Activated CD4-positive, alpha-beta T cell treated with anti-CD3 and anti-CD28 coated beads for 24 hours (primary cell): ENCODE measurements at places on chromosomes 16 and 17.

DNA sequence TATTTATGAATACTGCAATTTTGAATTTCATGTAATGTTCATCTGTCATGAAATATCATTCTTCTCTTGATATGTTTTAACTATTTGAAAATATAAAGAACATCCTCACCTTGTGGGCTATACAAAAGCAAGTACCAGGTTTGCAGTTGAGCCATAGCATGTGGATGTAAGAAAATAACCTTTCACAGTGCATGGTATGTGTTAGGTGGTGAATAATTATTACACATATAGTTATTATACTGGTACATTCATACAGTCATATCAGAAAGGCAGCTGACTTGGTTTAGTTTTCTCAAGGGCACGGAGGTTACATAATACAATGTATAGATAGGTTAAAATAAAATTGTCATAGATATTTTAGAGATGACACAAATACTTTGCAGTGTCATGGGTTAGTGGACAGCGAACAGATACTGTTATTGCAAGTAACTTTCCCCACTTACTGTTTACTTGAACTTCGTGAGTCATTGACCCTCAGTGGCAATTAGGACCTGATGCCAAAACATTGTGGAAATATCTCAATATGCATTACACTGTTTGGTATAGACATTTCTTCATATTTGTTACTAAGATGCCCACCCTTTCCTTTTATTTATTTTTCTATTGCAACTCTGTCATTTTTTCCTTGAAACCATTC, 445.4 kb upstream of the GOT2 start:
- DNase-seq: no peak

DNA sequence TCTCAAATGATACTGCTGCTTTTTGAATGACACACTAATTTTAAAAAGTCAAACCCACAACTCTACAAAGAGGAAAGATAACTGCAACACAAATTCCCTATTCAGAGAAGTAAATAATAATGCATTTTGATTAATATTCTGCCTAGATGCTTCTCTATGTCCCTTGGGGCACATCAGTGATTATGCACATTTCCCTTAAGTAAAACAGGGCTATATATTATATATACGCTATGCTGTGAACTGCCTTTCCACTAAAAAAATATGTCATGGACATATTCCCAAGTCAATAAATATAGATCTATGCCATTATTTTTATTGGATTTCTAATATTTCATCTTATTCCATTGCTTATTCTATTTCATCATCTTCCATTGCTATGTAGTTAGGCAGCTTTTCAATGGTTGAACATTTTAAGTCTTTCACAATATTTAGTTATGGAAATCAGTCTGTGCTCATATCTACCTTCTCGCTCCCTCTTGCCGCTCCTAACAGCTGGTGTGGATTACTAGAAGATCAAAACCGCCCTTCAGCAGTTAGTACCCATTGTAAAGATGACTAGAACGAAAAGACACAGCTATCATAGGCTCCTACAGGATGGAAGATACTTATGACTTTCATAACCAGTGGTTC, 468.2 kb upstream of the GOT2 start:
- DNase-seq: no peak

DNA sequence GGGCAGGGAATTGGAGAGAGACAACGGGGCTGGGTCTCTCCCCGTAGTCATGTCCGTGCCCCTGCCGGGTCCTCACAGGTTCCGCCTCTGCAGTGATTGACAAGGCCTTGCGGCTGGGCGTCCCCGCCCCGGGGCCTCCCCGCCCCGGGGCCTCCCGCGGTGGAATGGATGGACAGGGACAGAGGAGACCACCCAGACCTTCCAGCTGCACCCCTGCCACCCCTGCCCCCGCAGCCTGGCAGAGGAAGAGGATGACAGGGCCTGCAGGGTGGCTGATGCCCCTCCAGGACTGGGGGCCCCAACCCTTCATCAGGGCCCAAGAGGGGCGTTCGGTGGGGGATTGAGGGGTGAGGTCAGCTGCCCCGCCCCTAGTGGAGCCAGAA, 216.4 kb upstream of the CIBAR2 start:
- DNase-seq: no peak

DNA sequence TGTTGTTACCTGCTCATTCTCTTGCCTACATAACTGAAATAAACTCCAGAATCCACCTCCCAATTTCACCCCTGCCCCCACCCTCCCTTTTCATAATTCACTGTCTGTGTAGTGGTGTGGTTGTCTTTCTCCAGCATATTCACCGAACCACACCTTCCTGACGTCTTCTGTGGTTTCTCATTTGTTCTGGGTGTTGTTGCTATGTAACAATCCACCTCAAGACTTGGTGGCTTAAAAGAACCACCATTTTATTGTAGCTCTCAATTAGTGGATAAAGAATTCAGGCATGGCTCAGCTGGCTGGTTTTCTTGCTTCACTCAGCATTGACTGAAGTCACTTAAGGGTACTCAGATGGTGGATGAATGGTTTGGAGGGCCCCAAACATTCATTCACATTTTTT, 229.8 kb downstream of the MAF start:
- no peak for DNase-seq

DNA sequence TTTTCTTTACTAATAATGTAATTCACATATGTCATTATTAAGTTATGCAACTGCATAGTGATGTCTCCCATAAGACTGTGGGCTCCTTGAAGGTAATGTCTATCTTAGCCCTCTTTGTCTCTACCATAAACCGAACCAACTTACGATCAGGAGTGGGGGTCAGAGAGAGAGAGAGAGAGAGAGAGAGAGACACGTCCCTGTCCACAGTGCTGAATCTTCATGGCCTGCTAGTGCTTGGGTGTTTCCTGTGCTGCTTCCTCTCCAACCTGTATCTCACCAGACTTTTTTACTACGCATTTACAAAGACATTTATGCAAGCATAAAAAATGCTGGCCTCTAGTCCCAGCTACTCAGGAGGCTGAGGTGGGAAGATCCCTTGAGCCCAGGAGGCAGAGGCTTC, 52.2 kb upstream of the HAPSTR1 start:
- no peak for DNase-seq

DNA sequence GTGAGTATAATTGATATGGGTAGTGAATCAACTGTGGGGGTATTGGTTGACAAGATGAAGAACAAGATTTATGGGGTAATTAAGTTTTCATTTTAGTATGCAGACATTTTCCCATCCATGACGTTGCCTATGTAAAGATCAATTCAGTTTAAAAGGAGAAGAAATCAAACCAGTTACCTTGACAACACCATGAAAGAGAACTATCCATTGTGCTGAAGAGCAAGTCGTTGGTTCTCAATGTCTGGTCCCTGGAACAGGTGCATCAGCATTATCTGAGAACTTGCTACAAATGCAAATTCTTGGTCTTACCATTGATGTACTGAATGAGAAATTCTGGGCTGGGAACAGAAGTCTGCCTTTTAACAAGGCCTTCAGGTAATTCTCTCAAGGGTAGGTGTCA, 801 bp upstream of the OR4D2 start:
- no peak for DNase-seq

GRCh38 chr17:77833769-77834168, 124.7 kb upstream of the TNRC6C start:
- DNase-seq: no peak

GRCh38 chr16:708959-709358, 3.4 kb upstream of the FBXL16 start:
- DNase-seq: no peak

GRCh38 chr17:19369846-19370492, 7.4 kb upstream of the B9D1 start:
- DNase-seq: no peak

DNA sequence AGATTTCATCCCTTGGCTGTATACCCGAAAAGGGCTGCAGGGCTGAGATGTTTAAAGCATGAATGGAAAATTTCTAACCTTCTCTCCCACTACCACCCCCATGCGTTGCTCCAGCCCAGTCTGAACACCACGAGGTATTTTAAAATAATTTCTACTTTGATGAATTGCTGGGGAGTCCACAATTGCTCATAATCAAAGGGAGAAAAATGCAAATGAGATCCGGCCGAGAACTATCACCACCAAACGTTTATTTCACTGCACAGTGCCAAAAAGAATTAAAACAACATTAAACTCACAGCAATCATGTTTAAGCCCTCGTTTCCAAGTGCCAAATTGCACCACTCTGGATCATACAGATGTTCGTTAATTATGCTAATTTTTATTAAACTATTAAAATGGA, 36.7 kb downstream of the SNX11 start:
- no peak for DNase-seq

GRCh38 chr16:51184702-51185433, 33.8 kb upstream of the SALL1 start:
- no peak for DNase-seq

DNA sequence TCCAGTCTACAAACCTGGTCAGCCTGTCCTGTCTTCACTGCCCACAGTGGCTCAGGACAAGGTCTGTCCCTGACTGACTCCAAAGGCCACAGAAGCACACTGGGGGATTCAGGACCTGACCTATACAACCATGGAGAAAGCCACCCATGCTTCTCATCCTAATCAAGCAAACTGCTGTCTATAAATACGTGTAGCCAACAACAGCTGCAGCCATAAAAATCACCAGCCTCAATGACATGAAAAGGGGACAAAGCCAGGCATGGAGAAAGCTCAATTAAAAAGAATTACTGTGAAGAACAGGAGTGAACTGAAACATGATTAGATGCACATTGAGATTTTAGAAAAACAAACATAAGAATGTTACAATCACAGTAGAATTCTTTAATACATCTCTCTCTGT, 170.1 kb downstream of the CDK5R1 start:
- no peak for DNase-seq

DNA sequence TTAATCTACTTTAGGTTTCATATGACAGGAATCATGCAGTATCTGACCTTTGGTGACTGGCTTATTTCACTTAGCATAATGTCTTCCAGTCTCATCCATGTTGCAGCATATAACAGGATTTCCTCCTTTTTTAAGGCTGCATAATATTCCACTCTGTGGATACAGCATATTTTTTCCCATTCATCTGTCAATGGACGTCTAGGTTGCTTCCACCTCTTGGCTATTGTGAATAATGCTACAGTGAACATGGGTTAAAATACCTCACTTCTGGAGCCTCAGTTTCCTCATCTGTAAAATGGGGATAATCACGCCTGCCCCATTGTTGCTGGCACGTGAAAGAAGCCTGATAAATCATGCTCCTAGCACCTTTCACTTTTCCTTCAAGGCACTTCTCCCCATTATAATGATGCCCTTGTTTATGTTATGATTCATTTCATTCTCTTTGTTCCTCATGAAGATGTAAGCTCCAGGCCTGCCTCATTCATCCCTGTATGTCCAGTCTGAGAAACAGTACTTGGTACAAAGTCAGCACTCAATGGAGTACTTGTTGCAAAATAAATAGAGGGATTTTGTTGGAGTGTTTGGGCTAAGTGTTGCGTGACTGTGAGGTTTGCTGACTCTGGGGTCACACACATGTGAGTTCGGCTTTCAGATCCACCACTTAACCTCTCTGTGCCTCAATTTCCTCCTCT, 59.6 kb downstream of the ABAT start:
- DNase-seq: no peak

- DNase-seq: no peak
Measured at GRCh38 chr17:34163123-34163522, 92.0 kb upstream of the CCL2 start.

GRCh38 chr17:55320594-55321426, 56.0 kb downstream of the HLF start:
- no peak for DNase-seq

- DNase-seq: no peak
Measured at GRCh38 chr16:88809068-88809675, 2.6 kb downstream of the APRT start.

- no peak for DNase-seq
Measured at GRCh38 chr16:965036-965395, 5.8 kb downstream of the LMF1 start.

GRCh38 chr16:56749672-56750491, 20.0 kb downstream of the NUP93 start:
- DNase-seq: no peak

DNA sequence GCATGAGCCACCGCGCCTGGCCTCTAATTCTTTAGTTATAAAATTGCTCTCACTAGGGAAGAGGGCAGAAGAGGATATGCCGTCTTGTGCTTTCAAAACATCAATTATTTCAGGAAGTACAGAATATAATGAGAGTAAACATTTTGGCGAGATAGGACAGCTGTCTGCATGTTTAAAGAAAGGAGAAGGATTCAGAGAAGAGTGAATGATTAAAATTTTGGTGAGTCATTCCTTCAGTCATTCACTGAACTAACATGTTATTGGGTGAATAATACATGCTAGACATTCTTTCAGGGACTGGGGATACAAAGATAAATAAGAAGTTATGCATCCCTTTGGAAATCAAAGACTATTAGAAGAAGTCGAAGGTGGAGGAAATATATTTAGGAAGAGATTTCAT, 590.3 kb upstream of the GOT2 start:
- no peak for DNase-seq

GRCh38 chr17:76909971-76910760, 42.0 kb downstream of the MGAT5B start:
- peak; percentile 8 for DNase-seq

GRCh38 chr17:37488607-37489196, 989 bp upstream of the DUSP14 start:
- peak; percentile 36 for DNase-seq

- no peak for DNase-seq
Measured at GRCh38 chr17:62723842-62724241, 84.3 kb downstream of the MARCHF10 start.

DNA sequence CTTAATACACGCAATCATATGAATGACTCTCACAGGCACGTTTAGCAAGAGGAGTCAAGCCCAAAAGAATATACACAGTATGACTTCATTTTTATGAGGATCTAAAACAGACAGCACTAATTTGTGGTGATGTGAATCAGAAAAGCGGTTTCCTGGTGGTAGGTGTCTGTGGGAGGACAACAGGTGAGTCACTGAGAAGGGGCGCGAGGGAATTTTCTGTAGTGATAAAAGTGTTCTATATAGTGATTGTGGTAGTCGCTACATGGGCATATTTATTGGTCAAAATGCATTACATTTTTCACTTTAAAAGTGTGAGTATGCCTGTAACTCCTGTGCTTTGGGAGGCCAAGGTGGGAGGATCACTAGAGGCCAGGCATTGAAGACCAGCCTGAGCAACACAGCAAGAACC, 7.6 kb upstream of the TNRC6A start:
- DNase-seq: peak; percentile 56

DNA sequence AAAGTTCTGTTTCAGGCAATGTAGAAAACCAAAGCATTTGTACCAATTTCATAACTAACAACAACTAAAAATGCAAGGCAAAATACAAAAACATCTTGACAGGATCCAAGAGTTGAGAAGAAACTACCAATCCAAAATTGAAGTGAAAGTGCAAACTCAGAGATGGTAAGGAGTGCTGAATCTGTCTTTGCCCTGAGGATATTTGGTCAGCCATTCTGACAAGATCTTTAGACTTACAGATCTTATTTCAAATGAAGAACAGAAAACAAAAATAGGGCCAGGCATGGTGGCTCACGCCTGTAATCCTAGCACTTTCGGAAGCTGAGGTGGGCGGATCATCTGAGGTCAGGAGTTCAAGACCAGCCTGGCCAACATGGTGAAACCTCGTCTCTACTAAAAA, 412.8 kb downstream of the ZFHX3 start:
- no peak for DNase-seq

GRCh38 chr17:64492481-64493109, 4.3 kb downstream of the POLG2 start:
- DNase-seq: no peak
